ENCODE measurements at places on chromosomes 11 and 22.
A peak's percentile ranks its signal among the peaks of the same experiment; 100 is the strongest.

DNA sequence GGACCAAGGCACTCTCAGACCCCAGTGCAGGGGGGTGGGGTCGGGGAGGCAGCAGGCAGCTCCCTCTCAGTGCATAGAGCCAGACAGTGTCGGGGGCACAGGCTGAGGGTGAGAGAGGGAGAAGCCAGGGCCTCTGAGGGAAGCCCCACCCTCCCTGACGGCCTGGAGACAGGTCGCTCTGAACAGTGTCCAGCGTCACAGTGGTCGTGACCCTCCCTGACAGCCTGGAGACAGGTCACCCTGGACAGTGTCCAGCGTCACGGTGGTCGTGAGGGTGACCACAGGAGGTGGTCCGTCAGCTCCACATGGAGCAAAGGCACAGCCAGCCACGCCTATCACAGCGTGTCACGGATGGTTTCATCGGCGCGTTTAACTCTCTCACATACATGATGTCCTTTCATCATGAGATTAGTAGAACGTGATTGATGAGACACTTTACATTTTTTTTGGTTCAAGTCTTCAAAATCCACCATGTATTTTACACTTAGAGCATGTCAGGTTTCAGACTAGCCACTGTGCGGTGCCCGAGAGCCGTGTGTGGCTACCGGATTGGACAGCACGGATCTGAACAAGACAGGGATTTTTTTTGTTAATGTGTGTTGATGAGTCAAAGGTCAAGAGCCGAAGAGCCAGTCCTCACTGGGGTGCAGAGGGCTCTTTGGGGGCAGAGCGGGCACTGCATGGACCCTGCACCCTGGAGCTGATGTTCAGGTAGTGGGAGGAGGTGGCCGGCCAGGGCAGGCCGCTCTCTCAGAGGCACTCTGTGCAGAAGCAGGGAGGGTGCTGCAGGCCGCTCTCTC, 23.9 kb upstream of the PANX2 start:
- DNase-seq = no peak

- no peak for DNase-seq
These were observed 107.7 kb downstream of the CEP164 start for GRCh38 chr11:117435326-117435725.

DNA sequence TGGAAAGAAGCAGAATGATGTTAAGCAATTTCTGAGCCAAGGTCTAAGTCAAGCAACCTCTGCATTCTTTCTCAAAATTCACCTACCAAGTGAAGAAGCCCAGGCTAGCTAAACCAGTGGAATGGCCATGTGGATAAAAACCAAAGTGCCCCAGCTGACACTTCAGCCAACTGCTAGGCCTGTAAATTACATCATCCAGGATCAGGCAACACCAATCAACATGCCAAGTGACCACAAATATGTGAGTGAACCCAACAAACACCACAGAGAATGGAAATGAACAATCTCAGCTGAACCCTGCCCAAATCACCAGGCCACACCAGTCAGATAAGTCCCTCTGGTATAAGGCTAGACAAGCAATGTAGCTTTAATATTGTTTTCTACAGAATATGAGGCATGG, 25.1 kb upstream of the FJX1 start:
- no peak for DNase-seq

DNA sequence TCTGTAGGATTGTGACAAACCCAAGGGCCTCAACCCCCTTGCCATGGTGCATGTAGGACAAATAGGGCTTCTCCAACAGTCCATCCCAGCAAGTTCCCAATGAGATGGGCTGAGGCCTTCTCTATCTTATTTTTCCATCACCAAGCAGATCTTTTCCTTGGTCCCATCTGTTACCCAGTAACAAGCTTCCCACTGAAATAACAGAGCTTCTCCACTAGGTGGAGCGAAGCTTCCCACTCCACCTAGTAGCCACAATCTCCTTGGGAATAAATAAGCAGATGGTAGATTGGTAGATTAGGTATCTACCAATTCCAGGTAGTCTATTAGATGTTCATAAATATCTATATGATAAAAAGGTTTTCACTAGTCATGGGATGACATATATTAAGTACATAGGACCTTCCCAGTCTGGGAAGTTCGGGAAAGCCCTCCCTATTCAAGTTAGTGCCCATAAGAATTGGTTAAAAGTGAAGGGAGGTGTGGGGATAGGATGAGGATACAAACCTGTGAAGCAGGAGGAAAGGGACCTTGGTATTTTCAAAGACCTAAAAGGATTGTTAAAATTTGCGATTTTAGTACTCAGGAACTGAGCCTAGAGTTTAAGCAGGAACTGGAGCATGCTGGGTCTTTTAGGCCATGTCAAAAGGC, 5.9 kb upstream of the OR52L1 start:
- no peak for DNase-seq

DNA sequence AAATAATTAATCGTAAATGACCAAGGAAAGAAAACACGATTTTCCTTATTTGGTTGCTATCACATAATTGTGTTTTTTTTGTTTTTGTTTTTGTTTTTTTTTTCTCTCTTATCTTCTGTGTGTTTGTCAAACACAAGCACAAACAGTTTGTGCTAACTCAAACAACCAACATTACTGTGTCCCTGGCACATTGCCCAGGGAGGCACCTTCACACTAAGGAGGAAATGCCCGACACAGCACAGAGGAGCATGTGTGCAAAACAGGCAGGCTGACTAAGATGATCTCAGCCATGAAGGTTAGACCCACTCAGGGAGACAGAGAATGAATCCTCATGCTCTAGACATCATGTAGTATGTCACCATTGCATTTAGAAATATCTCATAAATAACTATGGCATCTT, 130.1 kb downstream of the SOX6 start:
- peak; percentile 59 for DNase-seq

- DNase-seq = no peak
These were observed 26.9 kb downstream of the PPP2R1B start for GRCh38 chr11:111739299-111739698.

GRCh38 chr22:33519071-33519973, 401.0 kb downstream of the LARGE1 start:
- no peak for DNase-seq

- DNase-seq = no peak
These were observed 609.9 kb downstream of the BUD13 start for GRCh38 chr11:116162886-116163230.

DNA sequence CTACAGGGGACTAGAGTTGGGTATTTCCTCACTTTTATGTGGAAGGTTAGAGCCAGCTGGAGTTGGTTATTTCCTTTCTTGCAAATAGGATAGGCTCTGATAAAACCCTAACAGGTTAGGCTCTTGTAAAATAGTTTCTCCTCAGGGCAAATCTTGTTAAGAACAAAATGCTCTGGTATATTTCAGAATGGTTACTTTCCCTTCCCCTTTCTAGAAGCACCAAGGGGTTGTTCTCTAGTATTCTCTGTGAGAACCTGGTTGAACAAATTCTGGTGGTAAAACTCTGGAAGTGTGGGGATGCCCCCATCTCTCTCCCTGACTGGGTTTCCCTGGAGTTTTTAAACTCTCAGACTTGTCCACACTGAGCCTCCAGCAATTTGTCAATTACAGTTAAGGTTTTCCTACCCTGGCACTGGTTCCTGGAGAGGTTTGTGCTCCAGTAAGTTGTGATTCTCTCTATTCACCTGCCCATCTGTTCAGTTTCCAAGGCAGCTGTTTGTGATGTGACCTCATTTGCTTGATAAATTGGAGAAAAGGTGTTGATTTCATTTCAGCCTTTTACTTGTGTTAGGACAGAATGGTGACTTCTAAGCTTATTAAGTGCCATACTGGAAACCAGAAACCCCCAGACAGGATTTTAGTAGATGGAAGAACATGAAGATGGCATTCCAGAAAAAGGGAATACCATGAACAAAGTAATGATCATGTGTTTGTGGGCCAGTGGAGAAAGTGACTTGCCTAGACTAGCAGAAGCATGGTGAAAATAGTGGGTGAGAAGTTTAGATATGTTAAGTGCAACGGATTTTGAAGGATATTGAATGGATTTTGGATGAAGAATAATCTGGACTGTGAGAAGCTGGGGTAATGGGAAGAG, 64.6 kb downstream of the EXT2 start:
- no peak for DNase-seq

GRCh38 chr11:43959321-43959995, 17.0 kb downstream of the C11orf96 start:
- DNase-seq = no peak

- no peak for DNase-seq
These were observed 10.4 kb downstream of the JAML start for GRCh38 chr11:118214210-118214914.

GRCh38 chr11:117421041-117421440, 93.4 kb downstream of the CEP164 start:
- no peak for DNase-seq

DNA sequence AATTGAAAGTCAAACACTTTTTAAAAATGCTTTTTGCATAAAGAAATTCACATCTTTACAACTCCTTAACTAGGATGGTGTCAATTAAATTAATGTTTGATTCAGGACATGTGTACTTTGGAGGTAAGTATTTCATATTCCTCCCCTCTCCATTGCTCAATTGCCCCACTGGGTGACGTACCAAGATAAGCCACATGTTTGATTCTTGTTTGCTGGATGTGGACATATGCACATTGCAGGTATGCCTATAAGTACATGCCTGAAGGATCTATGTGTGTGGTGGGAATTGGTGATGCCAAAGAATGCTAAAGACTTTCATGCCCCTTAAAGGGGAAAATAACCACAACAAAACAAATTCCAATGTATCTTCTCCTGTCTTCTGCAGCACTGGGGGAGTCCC, 5.8 kb downstream of the CD44 start:
- no peak for DNase-seq

GRCh38 chr11:22920939-22921565, 60.8 kb upstream of the CCDC179 start:
- DNase-seq = no peak

GRCh38 chr11:73648571-73649046, 2.2 kb downstream of the PLEKHB1 start:
- DNase-seq = no peak

GRCh38 chr11:2576111-2576510, 123.7 kb downstream of the KCNQ1OT1 start:
- no peak for DNase-seq

DNA sequence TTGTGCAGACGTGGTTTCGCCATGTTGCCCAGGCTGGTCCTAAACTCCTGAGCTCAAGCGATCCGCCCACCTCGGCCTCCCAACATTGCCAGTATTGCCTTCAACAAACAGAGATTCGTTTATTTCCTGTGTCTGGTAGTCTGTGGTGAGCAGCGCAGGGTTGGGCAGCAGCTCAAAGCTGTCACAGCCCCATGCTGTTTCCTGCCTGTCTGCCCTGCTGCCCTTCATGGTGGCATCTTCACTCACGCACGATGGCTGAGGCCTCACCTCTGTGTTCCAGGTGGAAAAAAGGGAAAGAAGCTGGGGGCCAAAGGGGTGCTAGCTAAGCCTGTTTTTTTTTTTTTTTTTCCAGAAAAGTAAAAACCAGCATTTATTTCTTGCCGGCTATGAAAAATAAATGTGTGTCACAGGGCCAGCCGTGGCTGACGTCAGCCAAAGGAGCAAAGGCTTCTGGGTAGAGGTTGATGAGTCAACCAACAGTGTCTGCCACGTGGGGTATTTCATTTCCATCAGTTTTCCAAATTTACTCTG, 28.8 kb downstream of the TBC1D22A start:
- peak; percentile 20 for DNase-seq

- no peak for DNase-seq
These were observed 281.7 kb downstream of the NXPE2 start for GRCh38 chr11:114959953-114960505.

DNA sequence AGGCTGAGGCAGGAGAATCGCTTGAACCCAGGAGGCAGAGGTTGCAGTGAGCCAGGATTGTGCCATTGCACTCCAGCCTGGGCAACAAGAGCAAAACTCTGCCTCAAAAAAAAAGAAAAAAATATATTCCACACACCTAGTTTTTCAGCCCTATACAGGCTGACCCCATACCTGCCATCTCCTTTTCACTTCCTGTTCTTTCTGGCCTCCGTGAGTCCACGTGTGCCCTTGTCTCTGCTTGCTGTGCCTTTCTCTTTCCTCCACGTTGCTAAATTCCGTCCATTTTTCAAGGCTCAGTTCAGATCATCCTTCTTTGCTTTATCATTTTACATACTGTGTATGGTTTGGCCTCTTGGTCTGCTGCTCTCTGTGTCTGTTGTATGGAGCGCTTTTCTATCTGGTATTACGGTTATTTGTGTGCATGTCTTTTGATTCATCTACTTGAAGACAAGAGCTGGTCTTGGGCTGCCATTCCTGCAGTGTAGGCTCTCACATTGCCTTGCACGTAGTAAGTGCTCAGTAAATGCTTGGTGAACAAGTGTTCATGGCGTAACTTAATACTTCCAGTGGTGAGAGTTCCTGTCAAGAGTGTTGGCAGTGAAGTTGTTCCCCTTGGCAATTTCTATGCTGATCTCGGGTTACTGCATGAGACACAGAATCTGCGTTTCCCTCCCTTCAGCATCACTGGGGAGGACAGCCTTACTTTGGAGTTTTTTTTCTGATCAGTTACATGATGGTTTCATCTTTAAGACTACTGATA, 57.5 kb downstream of the PTPRJ start:
- DNase-seq = no peak

DNA sequence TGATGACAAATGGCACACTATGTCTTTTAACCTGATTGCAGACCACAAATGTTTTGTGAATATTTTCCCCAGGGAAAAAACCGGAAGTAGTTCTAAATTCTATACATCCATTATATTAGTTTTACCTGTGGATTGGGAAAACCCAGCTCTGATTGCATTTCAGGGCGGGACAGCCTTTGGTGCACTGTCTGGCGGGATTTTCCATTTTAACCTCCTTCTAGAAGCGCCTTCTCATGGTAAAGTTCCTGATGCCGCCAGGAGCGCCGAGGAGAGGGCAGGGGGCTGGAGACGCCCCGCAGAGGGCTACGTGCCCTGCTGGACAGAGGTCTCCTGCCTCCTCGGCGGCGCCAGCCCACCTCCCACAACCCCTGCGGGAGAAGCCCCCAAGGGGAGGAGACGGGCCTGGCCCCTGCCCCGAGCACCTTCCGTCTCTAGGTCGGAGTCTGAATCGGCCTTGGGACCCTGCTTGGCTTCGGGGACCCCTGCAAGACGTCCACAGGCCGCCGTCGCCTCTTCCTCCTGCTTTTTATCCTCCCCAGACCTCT, 1.2 kb upstream of the P2RX6 start:
- no peak for DNase-seq

DNA sequence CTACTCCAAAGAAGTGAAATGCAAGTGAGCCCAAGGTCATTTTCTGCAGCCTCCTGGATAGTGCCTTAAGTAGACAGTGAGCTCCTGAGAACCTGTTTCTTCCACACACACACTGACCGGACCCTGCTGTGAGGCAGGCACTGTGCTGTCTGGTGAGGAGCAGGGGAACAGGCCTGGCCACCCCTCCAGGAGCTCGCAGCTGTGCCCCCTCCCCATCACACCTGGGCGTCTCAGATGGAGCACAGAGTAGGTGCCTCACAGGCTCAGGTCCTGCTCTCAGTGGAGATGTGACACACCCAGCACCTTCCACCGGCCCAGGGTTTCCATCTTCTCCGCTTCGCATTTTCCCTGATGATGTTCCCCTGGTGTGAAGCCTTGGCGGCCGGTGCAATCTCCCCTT, 174.9 kb downstream of the ST3GAL4 start:
- no peak for DNase-seq

GRCh38 chr11:47998733-47999359, 18.5 kb downstream of the PTPRJ start:
- no peak for DNase-seq

GRCh38 chr11:133903875-133904817, 52.6 kb downstream of the IGSF9B start:
- no peak for DNase-seq

- no peak for DNase-seq
These were observed 352.4 kb upstream of the FAT3 start for GRCh38 chr11:91872243-91872642.
